ENCODE measurements at places on chromosomes 3 and 15.

- no peak for DNase-seq
Measured at GRCh38 chr15:37756407-37756806, 178.0 kb upstream of the TMCO5A start.

DNA sequence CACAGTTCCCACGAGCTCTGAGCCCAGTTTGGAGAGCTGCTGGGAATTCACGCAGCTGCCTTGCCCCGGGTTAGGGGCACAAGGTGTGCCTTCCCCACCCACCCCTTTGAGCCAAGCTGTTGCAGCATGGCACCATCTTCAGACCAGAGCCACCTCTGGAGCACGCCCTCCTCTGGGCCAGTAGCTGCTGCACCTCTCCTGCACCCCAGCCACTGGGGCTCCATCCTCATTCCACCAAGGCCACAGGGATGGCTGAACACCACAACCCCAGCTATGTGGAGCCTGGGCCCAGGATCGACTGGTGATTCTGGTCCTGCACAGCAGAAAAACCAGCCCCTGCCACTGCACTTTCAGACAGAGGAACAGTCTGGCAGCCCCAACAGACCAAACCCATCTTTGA lies 25.7 kb downstream of the TUBGCP5 start:
- DNase-seq = no peak

- no peak for DNase-seq
Measured at GRCh38 chr3:61668317-61668864, 107.0 kb downstream of the PTPRG start.

GRCh38 chr15:101600035-101600434 lies 52.1 kb downstream of the TM2D3 start:
- DNase-seq = no peak

DNA sequence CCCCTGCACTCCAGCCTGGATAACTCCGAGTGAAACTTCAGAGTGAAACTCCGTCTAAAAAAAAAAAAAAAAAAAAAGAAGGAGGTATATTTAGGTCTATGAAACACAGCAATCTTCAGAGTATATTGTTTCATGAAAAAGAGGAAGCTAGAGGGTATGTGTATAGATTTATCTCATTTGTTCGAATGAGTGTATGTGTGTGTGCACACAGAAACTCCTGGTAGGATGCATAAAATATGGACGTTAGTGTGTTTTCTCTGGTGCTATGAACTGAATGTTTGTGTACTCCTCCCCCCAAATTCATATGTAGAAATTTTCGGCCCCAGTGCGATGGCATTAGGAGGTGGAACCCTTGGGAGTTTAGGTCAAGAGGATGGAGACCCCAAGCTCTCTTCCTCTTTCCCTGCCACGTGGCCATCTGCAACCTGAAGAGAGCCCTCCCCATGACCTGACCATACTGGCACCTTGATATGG lies 98.6 kb upstream of the KLF13 start:
- DNase-seq = no peak

GRCh38 chr15:70153921-70154717 lies 56.4 kb upstream of the TLE3 start:
- DNase-seq = no peak

GRCh38 chr3:191051037-191051436 lies 148.0 kb upstream of the OSTN start:
- no peak for DNase-seq

DNA sequence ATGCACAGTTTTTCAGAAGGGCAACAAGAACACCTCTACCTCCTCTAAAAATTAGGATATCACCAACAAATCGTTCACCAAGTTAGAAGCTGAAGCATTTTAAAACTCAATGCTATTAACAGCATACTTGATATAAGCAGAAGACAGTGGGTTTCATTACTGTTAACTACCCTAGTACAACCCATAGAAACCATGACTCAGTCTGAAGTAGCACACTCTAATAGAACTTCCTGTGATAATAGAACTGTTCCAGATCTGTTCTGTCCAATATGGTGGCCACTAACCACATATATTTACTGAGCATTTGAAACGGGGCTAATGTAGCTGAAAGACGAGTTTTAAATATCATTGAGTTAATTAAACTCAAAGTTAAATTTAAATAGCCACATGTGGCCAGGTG lies 1075.6 kb downstream of the FHIT start:
- DNase-seq = no peak

- DNase-seq = no peak
Measured at GRCh38 chr3:150469931-150470740, 62.0 kb downstream of the TSC22D2 start.

DNA sequence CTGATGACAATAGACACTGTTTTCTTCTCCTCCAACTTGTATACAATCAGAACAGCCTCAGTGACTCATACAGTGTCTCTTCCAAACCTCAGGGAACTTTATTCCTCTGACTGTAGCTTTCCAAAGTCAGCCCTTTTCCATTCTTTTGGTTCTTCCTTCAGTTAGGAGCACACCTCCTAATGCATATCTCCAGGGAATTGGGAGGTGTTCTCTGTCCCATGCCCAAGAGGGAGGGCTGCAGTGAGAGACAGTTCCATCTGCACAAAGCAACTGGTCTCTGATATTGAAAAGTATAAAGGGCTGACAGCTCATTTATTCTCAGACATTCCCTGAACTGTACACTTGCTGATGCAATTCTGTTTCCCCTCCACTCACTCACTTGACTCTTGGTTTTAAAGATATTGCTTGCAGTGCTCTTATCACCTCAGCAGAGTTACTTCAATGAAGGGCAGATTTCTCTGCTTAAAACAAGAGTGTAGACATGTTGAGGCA lies 337.8 kb upstream of the TBC1D5 start:
- DNase-seq = no peak

- no peak for DNase-seq
Measured at GRCh38 chr3:186953011-186953487, 22.7 kb downstream of the ST6GAL1 start.

DNA sequence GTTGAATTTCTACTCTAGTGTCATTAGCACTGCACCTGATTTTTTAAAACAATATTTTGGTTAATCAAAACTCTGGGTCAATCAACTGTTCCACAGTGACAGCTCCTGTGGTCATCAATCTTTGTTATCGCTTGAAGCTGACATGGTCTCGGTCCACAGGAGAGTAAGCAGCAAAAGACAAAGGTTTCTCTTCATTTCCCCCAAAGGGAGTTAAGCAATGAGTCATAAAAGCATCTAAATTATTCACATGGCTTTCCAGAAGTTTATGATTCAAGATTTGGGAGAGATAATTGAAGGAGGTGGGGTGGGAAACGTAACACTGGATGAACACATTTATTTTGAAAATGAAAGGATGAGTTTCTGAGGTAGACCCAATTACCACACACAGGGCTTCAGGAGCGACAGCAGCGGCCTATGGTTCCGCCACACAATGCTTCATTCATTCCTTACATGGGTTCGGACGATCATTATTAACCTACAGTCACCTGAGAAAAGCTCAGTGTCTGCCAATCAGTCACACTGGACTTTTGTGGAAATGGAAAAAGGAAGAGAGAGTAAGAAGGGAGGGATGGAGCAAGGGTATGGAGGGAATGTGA lies 505.1 kb downstream of the FHIT start:
- no peak for DNase-seq

DNA sequence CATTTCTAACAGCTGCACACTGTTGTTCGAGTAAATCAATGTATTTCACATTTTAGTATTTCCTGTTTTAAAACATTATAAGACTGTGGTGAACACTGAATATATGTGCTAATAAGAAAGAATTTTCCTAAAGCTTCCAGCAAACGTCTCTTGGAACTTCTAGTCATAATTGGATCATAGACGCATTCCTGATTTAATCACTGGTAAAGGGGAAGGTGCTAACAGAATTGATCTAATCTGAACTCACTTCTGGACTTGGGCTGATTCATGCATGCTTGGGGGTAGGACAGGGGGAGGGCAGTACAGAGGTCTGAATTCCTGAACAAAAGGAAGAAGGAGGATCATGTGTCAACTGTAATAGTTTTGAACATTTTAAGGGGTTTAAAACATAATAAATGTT lies 7.3 kb upstream of the LEKR1 start:
- no peak for DNase-seq

- DNase-seq = no peak
Measured at GRCh38 chr3:156865732-156866131, 39.6 kb downstream of the LEKR1 start.

- DNase-seq = no peak
Measured at GRCh38 chr3:6965881-6966280, 105.0 kb downstream of the GRM7 start.

DNA sequence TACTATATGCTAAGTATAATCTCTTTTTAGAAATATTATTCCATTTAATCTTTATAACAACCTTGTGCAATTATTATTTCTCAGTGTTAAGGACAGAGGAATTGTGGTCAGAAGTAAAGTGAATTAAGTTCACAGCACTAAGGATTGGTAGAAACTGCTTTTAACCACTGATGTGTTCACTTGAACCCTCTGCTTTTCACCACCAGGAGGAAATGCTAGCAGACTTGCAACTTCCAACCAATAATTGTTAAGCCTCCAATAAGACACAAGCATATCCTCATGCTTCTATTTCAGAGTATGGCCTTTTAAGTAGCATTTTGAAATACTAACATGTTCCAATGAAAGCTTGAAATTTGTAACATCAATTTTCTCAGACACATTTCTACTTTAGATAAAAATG lies 527.4 kb downstream of the SI start:
- no peak for DNase-seq

DNA sequence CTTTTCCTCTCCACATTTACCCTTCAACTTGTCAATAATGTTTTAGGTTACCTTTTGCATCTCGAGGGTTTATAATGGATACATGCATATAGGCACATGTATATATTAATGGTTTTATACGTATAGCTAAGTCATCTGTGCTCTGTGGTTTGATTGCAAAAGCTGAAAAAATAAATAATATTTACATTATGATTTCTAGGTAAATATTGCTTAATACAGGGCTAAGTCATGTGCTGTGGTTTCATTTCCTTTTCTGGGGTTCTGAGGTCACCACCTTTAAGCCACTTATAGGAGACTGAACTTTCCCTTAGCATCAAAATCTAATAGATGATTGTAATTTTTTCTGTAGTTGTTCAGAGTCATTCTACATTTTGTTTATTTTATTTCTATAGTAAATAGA lies 33.1 kb downstream of the LPP start:
- no peak for DNase-seq

DNA sequence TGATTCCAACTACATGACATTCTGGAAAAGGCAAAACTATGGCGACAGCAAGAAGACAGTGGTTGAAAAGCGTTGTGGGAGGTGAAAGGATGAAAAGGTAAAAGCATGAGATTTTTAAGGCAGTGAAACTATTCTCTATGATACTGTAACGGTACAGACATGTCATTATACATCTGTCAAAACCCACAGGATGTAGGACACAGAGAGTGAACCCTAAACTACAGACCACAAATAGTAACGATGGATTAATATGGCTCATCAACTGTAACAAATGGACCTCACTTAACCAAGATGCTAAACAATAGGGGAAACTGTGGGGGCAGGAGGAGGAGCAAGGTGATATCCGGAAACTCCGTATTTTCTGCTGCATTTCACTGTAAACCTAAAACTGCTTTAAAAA lies 39.1 kb downstream of the MYO9A start:
- DNase-seq = no peak

GRCh38 chr3:151174351-151174750 lies 28.7 kb downstream of the GPR171 start:
- no peak for DNase-seq

DNA sequence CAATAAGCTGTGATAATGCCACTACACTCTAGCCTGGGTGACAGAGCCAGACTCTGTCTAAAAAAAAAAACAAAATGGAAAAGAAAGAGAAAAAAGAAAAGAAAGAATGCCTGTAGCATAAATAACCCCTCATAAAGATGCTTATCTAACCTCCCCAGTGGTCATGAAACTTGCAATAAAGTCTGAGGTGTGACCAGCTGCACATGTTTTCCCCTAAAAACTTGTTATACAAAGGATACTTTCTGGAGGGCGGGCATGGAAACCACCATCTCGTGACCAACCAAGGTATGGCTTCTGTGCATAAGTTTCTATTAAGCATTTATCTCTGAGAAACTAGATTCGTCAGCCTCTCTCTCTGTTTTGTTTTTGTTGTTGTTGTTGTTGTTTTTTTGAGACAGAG lies 21.8 kb downstream of the CCDC32 start:
- no peak for DNase-seq

DNA sequence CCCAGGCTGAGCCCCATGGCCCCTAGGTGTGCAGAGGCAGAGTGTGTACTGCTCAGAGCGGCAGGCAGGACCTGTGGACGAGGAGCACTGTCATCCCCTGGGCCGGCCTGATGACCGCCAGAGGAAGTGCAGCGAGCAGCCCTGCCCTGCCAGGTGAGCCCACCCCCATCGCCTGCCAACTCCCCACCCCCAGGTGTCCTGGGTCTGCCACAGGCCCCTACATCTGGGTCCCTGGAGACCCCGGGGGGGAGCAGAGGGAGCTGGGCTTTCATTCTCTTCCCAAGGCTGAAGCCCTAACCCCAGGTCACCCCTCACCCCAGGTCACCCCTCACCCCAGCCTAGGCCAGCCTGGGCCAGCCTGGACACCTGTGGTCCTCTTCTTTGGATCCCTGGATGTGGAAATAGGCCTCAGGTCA lies 93.1 kb downstream of the TBC1D2B start:
- DNase-seq = no peak

DNA sequence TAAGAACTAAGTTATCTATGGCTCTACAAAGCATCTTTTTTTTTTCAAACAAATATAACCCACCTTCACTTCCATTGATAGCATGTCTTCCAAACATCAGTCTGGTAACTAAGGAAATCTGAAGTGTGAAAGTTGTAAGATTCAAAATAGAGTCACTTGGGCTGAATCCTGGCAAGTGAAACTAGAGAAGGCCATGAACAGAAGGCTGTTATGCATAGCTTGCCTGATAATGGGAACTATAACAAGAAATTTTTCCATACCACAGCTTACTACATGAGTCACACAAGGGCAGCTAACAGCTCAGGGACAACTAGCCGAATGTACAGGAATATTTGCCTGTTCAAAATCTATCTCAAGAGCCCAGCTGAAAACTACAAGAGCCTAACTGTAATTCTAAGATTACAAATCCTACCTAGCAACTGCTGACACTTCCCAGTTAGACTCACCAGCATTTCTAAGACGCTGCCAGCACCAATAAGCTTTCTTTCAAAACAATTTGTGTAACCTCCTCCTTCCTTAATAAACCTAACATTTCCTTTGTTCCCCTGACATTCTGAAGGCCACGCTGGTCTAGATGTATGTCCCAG lies 1066.5 kb downstream of the PLOD2 start:
- no peak for DNase-seq

GRCh38 chr15:39479911-39480310 lies 101.0 kb upstream of the THBS1 start:
- no peak for DNase-seq

DNA sequence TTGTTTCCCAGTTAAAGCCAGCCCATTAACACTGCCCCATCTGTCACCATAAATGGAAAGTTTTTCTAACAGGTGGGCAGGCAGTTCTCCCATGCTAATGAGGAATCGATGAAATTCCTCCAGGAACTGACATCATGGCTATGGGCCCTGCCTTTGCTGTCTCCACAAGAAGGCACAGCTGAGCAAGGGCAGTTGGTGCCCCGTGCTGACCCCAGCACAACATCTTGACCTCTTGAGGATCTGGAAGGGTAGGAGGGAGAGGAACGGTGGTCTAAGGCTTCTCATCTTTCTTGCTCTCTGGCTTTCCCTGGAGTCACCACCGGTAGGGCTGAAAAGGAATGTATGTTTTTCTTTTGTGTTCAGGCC lies 46.7 kb downstream of the CHCHD6 start:
- DNase-seq = no peak

- DNase-seq = peak; percentile 34
Measured at GRCh38 chr3:32296251-32297204, 58.0 kb downstream of the CMTM8 start.

- no peak for DNase-seq
Measured at GRCh38 chr3:179967622-179968021, 69.1 kb downstream of the PEX5L start.

- DNase-seq = no peak
Measured at GRCh38 chr3:54874816-54875556, 52.9 kb downstream of the LRTM1 start.

Data from stimulated activated CD4-positive, alpha-beta T cell treated with anti-CD3 and anti-CD28 coated beads, Interleukin-4, amount 100 ng/mL, for 48 hours (primary cell).